ENCODE measurements at places on chromosomes 7 and 10.

- no peak for DNase-seq
Measured at GRCh38 chr7:137296576-137296975, 47.0 kb downstream of the PTN start.

DNA sequence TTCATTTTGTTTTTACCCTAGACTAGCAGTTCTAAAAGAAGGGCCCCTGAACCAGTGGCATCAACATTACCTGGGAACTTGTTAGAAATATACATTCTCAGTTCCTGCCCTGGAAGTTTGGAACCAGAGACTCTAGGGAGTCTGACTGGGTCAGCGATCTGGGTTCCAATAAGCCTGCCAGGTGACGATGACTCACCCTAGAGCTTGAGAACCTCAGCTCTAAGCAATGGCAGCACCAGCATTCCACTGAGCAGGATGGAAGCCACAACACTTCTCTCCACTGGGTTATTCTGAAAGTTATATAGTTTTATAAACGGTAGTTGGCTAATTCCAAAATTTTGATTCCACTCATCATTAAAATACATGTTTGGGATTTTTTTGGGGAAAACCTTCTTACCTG is 97.0 kb upstream of the AMPH start:
- DNase-seq: no peak

DNA sequence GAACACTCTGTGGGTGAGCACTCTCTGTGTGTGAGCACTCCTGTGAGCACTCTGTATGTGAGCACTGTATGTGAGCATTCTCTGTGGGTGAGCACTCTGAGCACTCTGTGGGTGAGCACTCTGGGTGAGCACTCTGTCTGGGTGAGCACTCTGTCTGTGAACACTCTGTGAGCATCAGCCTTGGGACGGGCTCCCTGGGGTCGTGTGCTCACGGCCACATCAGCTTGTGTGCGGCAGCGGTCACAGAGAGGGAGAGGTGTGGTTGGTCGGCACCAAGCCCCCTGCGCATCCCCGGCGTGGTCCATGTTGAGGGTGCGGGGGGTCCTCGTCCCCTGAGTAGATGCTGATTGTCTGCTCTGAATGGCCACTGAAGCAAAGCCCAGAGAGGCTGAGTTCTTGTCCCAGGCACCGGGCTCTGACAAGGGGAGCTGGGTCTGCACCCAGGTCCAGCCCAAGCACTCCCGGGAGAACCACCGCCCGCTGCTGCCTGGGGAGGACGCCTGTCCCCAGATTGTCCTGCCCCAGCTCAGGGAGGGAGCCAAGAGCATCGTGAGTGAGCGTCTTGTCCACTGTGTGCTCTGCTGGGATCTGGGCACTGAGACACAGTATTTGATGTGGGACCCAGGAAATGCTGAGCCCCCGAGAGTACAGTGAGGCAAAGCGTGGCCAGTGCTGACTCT is 143.7 kb downstream of the DNAJB6 start:
- no peak for DNase-seq

DNA sequence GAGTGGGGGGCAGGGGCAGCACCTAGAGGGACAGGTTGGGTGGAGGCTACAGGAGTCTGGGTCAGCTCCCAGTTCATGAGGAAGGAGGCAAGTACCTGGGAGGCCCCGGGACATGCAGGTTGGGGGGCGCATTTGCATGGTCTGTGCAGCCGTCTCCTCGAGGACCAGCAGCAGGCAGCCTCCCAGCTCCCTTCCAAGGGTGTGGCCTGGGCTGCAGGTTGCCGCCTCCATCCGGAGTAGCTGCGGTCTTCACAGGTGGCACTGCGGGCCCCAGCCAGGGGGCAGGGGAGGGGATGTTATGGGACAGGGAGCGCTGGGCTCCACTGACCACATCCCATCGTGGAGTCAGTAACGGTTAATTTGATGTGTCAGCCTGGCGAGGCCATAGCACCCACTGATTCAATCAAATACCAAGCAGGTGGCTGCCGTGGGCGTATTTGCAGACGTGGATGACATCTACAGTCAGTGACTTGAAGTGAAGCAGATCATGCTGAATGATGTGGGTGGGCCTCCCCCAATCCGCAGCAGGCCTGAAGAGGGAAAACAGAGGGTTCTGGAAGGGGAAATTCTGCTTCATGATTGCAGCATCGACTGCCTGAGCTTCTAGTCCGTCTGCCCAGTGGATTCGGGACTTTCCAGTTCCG is 81.6 kb downstream of the PRKAG2 start:
- no peak for DNase-seq

- no peak for DNase-seq
Measured at GRCh38 chr10:560314-560992, 129.0 kb downstream of the DIP2C start.

GRCh38 chr7:4745971-4746919 is 29.2 kb upstream of the AP5Z1 start:
- DNase-seq: peak; percentile 63
